CD4-positive, alpha-beta T cell treated with Interleukin-17A for 1 hour (primary cell): ENCODE measurements at places on chromosomes 12 and 14.

DNA sequence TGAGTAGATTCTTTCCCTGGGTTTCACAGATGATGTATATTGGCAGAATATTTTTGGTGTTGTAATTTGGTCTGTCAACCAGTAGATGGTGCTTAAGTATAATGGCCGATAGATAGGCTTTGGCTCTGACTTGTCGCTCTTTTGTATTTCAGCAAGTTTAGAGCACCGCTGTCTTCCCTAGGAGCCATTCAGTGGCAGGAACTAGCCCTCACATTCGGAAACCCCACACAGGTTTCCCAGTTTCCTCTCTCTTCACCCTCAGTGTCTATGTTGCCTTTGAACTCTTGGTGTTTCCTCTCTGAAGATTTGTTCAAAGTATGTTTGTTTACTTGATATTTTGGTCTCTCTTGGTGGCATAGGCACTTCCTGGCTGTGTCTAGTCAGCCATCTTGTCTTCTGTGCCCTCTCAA, 102.2 kb downstream of the GPHN start:
- DNase-seq: peak; percentile 19

GRCh38 chr12:115223991-115224390, 540.0 kb upstream of the TBX3 start:
- DNase-seq: no peak

DNA sequence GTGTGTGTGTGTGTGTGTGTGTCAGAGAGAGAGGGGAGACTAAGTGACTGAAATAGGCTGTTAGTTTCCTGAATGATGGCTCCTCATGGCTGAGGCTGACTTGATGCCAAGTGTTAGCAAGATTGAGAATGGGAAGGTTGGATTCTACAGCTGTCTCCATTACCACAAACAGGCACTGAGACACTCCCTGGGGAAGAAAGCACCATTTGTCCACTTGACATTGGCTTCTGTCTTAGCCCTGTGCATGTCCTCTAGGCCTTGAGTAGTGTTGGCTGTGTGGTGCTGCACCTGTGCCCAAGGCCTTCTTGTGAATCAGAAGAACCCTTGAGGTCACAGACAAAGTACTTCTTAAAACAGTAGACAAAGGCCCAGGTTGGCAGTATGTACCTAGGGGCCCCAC, 15.6 kb downstream of the ERG28 start:
- DNase-seq: no peak

- no peak for DNase-seq
These were observed 506.4 kb downstream of the PRKD1 start for GRCh38 chr14:29421156-29421728.

DNA sequence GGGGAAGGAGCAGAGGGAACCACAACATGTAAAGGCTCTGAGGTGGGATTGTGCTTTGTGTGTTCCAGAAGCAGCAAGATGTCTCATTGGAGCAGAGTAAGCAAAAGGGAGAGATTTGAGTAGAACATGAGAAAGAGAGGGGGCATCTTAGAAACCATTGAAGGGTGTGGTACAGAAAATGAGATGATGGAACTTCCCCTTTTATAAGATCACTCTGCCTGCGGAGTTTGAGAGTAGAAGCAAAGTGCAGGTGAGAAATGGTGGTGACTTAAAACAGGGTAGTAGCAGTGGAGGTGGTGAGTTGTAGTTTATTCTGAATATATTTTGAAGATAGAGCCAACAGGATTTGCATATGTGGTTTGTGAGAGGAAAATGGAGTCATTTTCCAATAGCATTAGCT, 56.0 kb downstream of the FBXO34 start:
- DNase-seq: no peak

GRCh38 chr14:20873370-20874177, 17.6 kb upstream of the RNASE3 start:
- peak; percentile 74 for DNase-seq

- no peak for DNase-seq
These were observed 4.5 kb downstream of the ALKBH2 start for GRCh38 chr12:109088818-109089217.

DNA sequence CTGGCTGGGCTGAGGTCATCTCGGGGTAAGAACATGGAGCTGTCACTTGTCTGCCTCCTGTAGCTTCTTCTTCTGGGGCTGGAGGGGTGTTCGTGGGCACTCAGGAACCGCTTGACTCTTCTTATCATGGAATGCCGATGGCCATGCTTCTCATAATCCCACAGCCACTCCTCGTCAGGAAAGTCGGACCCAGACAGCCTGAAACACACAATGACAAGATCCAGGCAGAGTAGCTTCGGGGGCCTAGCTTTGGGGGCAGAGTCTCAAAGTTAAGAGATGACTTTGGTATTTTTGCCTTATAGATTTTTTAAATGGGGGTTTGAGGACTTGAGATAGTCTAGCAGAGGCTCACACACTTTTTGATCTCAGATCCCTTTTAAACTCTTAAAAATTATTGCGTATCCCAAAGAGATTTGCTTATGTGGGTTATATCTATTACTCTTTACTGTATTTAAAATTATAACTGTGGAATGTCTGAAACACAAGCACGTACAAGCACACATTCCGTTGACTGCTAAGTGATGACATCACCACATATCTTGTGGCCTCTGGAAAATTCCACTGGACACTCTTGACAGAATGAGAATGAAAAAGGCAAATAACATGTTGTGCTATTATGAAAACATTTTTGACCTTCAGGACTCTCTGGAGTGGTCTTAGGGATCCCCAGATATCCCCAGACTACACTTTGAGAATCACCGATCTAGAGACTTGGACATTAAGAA, 43.3 kb downstream of the BEST3 start:
- no peak for DNase-seq

DNA sequence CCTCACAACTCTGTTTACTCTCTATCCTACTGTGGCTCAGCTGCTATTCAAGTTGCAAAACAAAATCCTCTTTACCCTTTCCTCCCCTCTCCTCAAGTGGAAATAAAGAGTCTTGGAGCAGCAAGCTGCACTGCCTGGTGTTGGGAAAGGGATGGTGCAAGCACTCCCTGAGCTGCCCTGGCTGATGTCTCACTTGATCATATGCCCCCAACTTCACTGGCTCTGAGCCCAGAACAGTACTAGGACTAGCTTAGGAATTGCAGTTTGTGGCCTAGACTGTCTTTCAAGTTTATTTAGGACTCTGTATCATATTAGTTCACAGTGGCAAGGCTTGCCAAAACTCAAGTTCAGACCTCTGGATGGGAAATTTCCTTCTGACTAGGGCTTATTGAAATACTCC, 1683.8 kb upstream of the SEL1L start:
- no peak for DNase-seq

- no peak for DNase-seq
These were observed 194.3 kb upstream of the DAAM1 start for GRCh38 chr14:58994130-58994529.

DNA sequence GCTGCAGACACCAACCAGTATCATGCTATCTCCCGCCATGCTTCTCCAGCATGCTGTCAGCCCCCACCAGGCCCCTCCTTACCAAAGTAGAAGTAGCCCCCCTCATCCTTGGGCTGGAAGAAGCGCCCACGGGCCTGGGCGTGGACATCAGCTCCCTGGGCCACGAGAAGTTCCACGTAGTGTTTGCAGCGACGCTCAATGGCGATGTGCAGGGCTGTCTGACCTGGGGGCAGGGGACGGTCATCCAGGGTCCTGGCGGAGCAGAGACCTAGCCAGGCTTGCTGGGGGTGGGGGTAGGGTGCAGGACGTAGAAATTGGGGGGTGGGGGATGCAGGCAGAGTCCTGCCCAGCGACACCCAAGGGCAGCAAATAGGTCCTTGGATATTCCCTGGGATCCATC, 32.7 kb downstream of the TRPV4 start:
- no peak for DNase-seq

DNA sequence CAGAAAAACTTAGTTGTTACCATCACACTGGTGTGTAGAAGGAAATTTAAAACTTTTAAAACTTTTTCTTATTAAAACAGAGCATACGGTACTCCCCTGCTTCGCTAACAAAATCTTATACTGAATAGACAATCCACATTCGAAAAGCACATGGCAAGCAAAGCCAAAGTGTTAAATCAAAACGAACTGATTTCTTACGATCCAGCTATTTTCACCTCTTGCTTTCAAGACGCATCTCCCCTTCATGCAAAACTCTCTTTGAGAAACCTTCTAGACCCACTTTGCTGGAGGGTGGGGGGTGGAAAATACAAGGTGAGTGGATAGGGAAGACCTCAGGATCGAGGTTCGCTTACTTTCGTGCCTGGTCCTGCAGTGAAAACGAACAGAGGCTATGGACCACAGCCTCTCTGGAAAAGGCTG, 328 bp downstream of the INTS13 start:
- no peak for DNase-seq

- DNase-seq: no peak
These were observed 14.0 kb upstream of the PTGDR start for GRCh38 chr14:52253503-52253902.

DNA sequence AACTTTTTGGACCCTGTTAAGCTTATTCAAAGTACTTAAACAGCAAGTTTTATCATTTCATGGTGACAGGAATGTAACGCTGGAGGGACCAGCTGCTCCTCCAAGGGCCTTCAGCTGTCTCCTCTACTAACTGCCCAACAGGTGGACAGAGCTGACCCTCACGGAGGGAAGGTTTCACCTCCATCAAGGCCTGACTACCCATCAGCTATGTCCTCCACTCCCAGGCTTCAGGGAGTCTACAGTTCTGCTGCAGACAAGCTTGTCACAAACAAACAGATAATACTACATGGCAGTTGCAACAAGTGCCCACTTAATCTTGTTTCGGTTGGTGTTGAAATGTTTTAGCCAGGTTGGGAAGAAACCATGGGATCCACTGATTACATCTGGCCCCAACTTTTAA, 175.1 kb downstream of the TTC7B start:
- DNase-seq: no peak

DNA sequence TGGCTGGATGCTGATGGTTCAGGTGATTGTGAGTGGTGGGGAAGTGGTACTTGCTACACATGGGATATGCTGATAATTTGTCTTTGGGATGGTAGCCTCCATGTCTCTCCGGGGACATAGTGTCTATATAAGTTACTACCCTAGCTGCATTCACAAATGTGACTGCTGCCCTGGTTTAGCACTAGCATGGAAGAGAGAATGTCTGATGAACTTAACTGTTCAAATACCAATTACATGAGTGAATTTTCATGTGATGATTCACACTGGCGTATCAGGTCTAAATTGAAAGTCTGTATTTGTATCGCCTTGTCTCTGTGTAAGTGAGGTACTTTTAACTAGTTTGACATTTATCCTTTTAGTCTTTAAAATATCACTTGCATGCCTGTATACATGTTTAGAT, 34.4 kb downstream of the ATF7IP start:
- peak; percentile 54 for DNase-seq

DNA sequence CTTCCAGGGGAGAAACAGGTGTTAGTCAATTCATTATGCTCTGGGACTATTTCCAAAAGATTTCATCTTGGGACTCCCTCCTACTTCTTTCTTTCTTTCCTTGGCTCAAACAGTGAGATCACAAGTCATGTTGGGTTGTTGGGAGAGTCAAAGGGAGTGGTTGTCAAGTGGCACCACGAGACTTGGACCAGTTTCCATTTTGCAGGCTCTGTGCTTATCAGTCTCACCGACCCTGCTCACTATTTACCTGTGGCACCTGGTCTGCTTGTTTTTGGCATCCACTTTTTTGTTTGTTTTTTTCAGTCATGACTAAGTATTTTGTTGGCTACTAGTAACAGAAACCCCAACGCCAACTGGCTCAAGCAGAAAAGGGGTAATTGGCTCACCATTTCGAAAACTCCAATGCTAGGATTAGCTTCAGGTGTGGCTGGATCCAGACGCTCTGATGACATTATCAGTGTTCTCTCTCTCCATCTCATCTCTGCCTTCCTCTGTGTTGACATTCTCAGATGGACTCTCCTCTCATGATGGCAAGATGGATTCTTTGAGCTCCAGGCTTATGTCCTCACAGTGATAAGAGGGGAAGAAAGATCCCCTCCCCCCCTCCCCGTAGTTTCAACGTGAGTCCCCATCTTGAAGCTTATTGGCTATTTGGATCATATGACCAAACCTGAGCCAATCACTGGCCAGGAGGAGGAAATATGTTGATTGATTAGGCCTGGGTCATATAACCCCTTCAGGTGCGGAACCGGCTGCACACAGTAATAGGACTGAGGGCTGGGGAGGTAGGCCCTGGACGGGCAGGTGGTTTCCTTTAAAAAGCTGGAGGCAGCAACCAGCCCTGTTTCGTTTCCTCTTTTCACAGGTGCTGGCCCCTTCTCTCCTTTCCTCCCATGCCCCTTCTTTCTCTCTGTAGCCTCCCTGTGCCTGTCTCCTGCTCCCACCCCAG, 84.2 kb downstream of the AACS start:
- DNase-seq: no peak

- DNase-seq: no peak
These were observed 95.4 kb downstream of the KCNK10 start for GRCh38 chr14:88227693-88228092.

DNA sequence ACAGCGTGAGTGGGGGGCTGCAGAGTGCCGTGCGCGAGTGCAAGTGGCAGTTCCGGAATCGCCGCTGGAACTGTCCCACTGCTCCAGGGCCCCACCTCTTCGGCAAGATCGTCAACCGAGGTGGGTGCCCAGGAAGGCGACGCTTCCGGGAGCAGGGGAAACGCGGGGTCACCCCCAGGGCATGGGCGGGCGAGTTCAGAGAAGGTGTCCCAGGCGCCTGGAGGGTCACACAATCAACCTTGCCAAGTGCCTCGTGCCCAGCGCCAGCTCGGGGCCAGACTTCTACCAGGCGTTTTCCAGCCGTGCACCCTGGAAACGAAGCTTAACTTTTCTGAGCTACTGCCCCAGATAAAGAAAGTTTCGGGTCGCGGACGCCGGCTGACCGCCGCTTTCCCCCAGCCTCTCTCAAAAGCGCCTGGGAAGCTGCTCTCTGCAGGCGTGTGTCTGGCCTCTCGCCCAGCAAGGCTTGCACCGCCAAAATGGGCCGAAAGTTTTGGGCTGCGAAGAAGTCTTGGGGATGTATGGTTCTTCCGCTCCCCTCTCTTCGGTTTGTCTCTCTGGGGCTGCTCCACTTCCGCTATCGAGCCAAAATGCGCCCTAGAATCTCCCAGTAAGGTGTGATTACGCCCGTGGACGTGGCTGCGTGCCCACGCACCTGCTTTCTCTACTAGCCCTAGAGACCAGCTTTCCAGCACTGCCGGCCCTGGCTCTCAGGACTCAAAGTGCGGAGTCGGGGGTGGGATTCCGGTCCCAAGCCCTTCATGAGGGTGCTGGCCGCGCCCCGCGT, 1.7 kb downstream of the WNT1 start:
- DNase-seq: peak; percentile 61

- no peak for DNase-seq
These were observed 174.9 kb downstream of the LRRK2 start for GRCh38 chr12:40399656-40400055.

DNA sequence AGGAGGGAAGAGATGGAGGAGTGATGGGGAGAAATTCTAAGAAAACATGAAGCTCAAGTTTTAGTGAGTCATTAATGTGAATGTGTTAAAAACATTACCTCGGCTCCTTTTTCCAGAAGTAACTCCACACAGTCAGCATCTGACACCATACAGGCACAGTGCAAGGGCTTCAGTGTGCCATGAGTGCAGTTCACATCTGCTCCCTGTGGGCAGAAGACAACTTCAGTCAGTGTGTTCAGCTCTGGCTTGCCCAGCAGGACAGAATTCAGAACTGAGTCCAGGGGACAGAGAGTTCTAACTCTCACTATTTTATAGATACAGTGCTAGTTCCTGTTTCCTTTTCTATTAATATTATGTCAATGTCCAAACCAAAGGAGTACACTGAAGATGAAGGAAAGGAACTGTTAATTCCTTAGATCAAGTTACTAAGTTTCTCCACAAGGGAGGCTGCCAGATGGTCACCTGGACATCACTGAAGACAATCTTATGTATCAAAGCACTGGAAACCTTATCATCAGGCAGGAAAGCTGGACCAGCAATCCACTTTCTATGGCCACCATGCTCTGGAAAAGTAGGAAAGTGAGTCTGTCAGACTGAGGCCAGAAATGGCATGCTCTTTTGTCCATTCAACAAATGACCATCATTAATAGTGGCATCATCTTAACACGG, 6.1 kb downstream of the ASB8 start:
- no peak for DNase-seq
